ENCODE measurements at places on chromosomes 7 and 10.

- DNase-seq = no peak
Measured at GRCh38 chr10:124151466-124152095, 58.2 kb upstream of the CHST15 start.

GRCh38 chr10:84605802-84606201 lies 277.4 kb downstream of the CCSER2 start:
- DNase-seq = no peak

GRCh38 chr10:70602665-70603448 lies at the start of gene PRF1:
PRF1 (minus strand) TSS chr10:70602741; CDS start chr10:70600902, 1,839 bp downstream.
- no peak for DNase-seq

DNA sequence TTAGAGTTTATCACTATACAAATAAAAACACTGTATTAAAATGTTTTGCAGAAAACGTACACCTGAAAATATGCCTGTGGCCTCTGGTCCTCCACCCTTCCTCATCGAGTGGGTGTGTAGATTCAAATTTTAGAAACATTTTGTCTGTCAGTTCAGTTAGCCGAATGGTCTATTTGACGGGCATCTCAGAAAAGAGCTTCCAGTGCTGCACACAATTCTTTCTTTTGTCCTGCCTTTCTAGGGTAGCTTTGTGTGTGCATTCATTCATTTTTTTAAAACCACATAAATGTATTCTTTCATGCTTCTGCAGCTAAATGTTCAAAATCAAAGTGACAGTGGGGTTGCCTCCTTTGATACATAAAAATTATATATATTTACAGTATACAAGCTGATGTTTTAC lies 46.8 kb downstream of the GNAI1 start:
- DNase-seq = no peak

- DNase-seq = no peak
Measured at GRCh38 chr10:70974920-70975319, 86.6 kb upstream of the PCBD1 start.

GRCh38 chr10:50604049-50604640 lies 19.6 kb downstream of the SGMS1 start:
- no peak for DNase-seq

DNA sequence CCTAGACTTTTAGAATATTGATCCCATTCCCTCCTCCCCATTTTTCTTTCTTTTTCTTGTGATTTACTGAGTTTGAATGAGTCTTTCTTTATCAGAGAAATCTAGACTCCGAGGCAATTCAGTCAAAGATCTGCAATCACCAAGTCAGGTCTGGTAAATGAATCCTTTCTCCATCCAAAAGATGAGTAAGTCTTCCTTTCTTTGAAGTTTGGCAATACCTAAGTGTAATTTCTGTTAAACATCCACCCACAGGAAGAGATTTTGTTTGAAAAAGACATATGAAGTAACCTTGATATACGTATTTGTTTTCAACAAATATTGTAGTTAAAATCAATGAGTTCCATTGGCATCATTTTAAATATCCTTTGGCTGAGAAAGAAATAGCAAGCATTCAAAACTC lies 58.3 kb downstream of the SLC39A12 start:
- DNase-seq = no peak

DNA sequence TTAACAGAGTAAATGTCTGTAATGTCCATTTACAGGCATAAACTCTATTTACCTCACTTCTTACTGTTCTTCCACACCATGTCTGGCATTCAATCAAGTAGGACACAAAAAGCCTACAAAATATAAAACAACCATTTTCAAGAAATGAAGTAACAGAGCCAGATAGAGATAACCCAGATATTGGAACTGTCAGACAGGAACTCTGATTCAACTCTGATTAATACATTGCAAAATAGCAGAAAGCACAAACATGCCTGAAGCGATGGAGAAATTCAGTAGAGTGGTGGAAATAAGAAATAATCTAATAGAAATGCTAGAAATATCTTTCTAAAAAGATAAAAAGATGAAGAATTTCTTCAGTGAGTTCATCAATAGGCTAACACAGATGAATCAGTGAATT lies 964.4 kb downstream of the PCDH15 start:
- DNase-seq = no peak

- DNase-seq = no peak
Measured at GRCh38 chr10:104326991-104327610, 11.2 kb downstream of the ITPRIP start.

DNA sequence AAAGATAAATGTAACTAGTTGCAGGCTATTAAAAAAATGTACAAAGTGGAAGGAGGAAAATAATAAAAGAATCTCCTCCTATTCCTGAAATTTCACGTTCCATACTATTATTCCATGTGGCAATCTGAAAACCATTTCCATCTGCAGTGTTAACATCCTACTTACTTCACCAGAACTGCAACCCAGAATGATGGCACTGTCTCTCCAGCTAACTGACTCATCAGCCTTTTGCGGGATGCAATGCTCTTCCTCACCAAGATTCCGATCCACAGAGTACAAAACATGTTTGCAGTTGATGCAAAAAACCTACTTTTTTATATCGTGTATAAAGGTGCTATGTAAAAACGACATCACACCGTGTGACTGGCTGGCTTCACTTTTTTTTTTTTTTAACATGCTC lies 50.8 kb downstream of the ESYT2 start:
- no peak for DNase-seq

- DNase-seq = no peak
Measured at GRCh38 chr7:134420424-134421125, 38.3 kb downstream of the AKR1B1 start.

DNA sequence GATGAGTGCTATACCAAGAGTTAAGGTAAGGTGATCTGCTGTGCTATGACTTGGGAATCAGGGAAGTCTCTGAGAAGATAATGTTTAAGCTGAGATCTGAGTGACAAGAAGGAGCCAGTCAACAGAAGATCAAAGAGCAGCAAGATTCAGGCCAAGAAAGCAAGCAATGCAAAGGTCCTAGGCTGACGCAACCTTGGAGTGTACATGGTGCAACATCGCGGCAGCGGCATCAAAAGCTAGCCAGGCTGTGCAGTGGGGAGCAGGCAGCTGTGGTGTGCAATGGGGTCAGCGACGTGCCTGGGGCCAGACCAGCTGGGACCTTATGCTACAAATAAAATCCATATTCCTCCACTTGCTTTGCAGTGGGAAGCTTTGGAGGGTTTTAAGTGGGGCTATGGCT lies 324.1 kb downstream of the LRMDA start:
- DNase-seq = no peak

- DNase-seq = no peak
Measured at GRCh38 chr7:128041203-128041602, 10.0 kb upstream of the LRRC4 start.

GRCh38 chr10:123565691-123566660 lies 100.2 kb upstream of the GPR26 start:
- DNase-seq = no peak

DNA sequence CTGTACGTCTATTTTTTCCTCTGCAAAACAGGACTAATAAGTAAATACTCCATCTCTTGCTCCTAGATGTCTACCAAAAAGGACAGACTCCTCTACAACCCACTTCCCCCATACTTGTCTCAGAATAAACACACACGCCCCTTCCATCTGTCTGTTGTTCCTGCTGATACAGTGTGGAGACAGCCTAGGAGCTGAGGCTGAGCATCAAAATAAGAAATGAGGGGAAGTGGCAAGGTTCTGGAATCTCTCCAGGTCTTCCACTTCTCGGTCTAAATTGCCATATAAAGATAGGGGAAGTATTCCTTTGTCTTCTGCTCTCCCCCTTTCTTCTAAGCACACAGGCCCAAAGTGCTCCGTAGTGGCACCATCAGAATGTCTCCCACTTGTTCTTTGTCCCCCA lies 30.8 kb upstream of the VSIR start:
- DNase-seq = no peak

GRCh38 chr10:97888641-97889262 lies 39.1 kb downstream of the GOLGA7B start:
- DNase-seq = no peak

GRCh38 chr10:51986516-51986915 lies 287.1 kb upstream of the CSTF2T start:
- no peak for DNase-seq

- no peak for DNase-seq
Measured at GRCh38 chr7:73838642-73839041, 3.7 kb downstream of the METTL27 start.

DNA sequence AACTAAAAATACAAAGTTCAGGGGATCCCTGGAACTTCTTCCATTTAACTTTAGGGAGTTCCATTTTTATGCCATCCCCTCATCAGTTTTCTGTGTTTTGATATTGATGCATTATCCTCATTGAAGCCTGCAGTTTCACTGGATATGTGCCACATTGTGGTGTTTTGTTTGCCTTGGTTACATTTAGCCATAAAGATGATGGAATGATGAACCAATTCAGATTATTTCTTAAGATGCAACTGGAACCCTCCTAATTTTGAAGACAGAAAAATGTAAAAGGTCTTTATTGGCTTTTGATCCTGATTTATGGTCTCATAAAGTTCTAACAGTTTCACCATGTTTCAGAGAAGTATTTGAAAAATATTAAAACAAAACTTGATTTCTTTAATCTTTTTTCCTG lies 314.2 kb upstream of the KLF6 start:
- DNase-seq = no peak

- DNase-seq = no peak
Measured at GRCh38 chr10:23063045-23063972, 32.1 kb upstream of the MSRB2 start.

GRCh38 chr10:103197174-103197573 lies 4.1 kb upstream of the NT5C2 start:
- peak; percentile 29 for DNase-seq

DNA sequence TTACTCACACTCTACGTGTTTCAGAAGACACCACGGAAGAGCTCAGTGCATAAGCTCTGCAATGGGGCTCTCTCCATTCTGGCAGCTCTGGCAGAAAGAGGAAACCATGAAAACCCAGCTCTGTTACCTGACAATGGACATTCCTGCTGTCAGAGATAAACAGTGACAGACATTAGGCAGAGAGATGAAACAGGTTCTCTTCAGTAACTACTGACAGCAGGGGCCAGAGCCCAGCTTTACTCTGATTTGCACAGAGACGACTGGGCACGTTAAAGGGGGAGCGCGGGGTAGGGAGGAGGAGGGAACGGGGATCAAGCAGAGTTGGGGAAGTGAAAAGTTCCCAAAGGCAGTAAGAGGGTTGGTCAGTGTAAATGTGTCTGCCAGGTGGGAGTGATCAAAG lies 206.1 kb downstream of the RAMP3 start:
- no peak for DNase-seq

DNA sequence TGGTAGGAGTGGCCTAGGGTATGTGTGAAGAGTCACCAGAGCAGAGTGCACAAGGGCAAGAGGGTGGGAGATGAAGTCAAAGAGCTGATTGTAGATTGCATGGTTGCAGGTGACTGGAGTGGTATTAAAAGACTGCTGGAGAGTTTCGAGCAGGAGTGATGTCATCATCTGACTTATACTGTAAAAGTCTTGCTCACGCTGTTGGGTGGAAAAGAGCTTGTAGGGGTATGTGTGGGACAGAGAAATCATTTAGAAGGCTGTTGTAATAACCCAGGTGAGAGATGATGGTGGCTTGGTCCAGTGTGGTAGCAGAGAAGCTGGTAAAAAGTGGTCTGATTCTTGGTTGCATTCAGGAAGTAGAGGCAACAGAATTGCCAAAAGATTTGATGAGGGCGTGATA lies 184.1 kb downstream of the ABCA13 start:
- DNase-seq = no peak

DNA sequence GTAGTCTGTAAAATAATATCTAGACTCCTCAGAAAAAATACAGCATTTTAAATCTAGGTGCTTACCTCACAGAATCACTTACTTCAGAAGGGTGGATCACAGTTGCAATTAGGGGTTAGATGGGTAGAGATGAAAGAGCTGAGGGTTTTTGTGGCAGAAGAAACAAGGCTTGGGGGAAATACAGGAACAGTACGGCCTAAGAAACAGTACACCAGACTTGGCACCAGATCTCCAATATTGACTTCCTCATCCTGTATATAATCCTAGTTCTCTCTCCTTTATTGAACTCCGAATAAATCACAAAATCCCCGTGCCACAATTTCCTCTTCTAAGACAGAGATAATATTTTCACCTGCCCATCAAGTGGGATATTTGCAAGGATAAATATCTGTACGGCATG lies 14.3 kb downstream of the CEP41 start:
- no peak for DNase-seq

DNA sequence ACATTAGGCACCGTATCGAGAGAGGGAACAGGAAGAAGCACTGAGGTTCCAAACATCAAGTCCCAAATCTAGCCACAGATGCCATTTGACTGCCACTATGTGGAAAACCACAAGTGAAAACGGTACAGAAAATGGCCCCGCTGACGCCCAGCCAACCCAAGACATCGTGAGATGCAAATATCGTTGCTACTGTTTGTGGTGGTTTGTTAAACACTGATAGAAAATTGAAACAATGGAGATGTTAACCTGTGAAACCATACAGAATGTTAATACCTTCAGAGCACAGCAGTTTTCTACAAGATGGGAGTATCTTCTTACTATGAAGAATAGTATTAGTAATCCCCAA lies 152.4 kb upstream of the LRRTM3 start:
- no peak for DNase-seq

GRCh38 chr10:24210501-24210900 lies 1.6 kb downstream of the KIAA1217 start:
- DNase-seq = no peak

DNA sequence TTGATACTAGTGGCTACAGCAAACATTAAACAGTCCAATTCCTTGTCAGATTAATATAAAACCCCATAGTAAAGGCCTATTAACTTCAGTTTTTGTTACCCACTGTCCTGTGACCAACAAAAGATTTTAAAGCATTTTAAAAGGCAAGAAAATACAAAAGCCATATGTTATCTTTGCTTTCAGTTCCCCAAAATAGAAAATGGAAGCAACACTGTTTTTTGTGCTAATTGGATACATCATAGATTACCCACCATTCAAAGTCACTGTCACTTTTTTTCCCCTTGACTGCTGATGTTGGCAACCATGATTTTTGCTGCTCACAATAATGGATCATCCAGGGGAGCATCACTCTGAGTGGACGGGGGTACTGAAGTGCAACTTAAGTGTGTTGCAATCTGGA lies 52.4 kb upstream of the TMEM140 start:
- no peak for DNase-seq

DNA sequence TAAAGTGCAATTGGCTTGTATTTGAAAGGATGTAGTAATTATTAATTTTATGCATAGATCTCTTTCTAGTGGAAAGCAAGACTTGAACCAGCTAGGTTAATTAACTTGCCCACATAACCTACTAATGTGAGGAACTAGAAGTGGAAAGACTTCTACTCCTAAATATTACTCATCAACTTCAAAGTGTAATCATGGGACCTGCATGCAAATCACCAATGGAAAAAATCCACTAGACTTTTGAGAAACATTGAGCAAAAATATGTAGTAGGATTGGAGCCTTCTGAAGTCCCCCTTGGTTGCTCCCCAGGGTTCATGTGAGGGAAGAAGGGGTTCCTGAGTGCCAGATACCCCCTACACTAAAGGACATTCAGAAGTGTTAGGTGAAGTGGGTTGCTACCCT lies 240.2 kb downstream of the PTEN start:
- DNase-seq = no peak

- DNase-seq = no peak
Measured at GRCh38 chr7:158374146-158374545, 213.5 kb downstream of the PTPRN2 start.
